ENCODE measurements at places on chromosomes 6 and 20.

GRCh38 chr6:55578537-55579363 lies at the start of gene HMGCLL1:
Gene HMGCLL1 (minus strand): TSS chr6:55579192. CDS start chr6:55579055, 137 bp downstream.
- peak; percentile 81 for DNase-seq

- no peak for DNase-seq
Measured at GRCh38 chr6:31573239-31574105, 1.4 kb downstream of the LTA start.

- DNase-seq: no peak
Measured at GRCh38 chr6:156694679-156695078, 82.5 kb upstream of the ARID1B start.

DNA sequence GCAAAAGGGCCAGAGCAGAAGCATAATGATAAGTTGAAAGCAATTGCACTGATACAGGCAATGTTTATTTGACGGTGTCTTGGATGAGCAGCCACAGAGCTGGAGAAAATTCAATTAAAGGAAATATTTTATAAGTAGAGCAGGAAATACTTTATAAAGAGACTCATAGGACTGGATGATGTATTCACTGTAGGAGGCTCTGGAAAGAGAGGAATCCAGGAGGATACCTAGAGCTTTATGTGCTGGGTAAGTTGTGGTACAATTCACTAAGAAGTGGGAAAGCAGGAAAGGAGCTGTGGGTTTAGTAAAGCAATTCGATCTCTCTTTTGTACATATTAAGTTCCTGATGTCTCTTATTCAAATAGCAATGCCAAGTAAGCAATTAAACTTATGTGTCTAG lies 86.3 kb downstream of the C6orf118 start:
- no peak for DNase-seq

DNA sequence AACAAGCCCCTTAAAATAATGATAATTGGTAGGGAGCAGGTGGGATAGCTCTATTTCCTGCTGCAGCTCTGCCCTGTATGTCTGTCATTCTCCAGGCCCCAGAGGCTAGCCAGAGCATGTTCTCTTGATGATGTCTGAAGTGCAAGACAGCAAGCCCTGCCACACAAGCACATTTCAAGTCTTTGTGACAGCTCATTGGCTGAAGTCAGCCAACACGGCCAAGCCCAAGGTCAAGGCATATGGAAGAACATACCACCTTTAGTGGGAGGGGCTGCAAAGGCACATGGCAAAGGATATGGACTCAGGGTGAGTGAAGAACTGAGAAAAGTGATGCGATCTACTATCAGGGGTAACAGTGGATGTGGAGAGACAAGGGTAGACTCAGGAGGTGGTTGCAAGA lies 116.1 kb downstream of the PRND start:
- DNase-seq: no peak

DNA sequence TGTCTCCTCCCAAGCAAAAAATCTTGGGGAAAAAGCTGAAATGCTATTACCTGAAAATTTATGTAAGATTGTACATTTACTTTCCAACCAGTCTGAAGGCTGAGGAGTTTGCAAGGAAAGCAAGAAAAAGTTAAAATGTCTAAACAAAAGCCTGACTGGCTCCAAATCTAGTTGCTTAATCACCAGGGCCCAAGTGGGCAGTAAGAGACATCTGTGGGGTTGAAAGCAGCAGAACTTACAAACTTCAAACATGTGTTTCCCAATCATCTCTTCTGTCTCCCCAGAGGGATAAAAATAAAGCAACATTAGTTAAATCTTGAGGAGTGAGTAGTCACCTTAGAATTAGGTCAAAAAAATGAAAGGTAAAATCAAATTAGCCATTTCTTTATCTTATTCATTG lies 98.6 kb downstream of the OGFRL1 start:
- DNase-seq: no peak

DNA sequence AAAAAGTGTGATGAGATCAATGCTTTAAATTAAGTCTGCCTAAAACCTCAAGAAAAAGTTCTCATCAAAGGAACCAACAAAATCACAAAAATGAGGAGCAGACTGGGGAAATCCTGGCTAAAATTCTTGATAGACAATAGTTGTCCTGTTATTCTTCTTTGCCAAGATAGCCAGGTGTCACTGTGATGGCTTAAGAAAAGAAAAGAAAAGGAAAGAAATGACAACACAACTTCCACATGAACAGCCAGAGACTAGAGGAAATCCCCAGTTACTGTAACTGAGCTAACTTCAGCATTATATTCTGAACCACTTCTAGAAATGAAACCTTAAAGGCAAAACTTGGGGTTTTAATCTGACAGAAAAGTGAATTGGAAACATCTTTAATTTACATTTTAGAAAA lies 129.6 kb downstream of the CD24 start:
- no peak for DNase-seq

DNA sequence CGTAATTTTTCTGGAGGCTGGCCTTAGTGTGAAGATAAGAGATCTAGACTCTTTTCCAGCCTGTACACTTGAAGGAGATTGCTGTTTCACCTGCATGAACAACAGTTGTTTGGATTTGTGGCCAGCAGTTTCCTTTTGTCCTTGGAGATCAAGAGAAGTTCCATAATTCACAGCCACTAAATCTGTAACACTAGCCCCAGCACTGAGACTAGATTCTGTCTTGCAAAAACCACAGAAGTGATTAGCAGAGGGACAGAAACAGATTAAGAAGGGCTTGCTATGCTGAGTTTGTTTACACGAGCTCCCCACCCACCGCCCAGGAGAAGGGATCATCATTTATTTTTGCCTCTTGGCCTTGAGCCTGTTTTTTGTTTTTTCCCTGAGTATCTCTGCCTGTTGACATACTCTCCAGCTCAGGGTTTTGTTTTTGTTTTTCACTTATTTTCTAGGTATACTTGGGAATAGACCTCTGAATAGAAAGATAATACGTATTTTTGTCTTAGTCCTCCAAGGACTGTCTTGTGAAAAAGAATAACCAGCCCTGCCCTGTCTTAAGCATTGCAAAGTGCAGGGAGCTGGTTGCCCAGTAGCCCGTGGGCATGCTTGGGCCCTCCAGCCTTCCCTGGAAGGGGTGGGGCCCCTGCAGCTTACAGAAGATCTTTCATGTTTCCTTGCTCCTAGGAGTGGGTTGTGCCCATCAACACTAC lies 93.1 kb upstream of the SOX4 start:
- peak; percentile 64 for DNase-seq

DNA sequence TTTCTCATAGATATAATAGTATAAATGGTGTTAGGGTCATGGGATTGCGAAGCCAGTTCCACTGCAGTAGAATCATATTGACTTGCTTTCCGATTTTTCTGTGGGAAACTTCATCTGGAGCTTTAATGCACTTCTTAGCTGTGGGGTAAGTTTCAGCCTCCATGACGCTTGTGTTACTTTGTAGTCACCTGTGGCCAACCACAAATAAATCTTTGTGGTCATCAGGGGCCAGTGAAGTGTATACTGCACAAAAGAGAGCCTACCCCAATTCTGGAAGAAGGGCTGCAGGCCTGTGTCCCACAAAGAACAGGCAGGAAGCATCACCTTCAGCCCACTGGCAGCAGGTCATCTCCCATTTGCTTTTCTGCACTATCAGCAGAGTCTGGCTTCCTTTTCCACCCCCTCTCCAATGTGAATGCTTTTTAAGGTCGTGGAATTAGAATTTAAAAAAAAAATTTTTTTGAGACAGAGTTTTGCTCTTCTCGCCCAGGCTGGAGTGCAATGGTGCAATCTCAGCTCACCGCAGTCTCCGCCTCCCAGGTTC lies 32.0 kb downstream of the MTHFD1L start:
- DNase-seq: no peak

- peak; percentile 12 for DNase-seq
Measured at GRCh38 chr6:128516514-128516898, 3.9 kb downstream of the PTPRK start.

DNA sequence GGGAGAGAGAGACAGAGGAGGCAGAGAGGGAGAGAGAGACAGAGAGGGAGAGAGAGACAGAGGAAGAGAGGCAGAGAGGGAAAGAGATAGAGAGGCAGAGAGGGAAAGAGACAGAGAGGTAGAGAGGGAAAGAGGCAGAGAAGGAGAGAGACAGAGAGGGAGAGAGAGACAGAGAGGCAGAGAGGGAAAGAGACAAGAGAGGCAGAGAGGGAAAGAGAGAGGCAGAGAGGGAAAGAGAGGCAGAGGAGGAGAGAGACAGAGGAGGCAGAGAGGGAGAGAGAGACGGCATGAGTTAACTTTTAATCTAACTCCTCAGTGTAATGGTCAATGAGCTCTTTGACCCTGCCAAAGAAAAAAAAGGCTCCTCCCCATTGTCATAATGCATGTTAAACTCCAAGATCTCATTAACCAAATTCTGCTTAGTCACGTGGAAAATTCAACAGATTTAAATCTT lies 7.1 kb downstream of the ELOVL2 start:
- no peak for DNase-seq

GRCh38 chr20:54479138-54479906 lies 3.9 kb downstream of the DOK5 start:
- DNase-seq: no peak

GRCh38 chr6:33335916-33336315 lies 18.4 kb upstream of the ZBTB22 start:
- DNase-seq: no peak

DNA sequence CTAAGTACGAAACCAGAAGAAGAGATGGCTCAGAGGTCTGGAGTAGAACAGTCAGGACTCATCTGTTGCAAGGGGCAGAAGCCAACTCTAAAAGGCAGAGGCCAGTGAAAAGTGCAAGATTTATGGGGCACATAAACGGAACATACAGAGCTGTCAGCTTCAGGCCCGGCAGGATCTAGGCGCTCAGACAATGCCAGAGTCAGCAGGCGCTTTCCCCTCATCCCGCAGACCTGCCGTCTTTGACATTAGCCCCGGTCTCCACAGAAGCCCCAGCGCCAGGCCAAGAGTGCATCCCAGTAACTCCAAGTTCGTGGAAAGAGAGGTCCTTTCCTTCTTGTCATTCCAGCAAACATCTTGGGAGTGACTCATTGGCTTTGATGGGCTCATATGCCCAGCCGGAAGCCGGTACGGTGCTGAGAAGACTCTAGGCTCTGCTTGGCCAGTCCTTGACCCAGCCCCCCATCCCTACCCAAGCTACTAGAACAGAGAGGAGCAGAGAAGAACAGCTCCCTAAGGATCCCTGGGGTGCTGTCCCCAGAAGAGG lies 260.9 kb downstream of the TAF4 start:
- no peak for DNase-seq

- DNase-seq: no peak
Measured at GRCh38 chr20:24678351-24679106, 209.1 kb downstream of the SYNDIG1 start.

- no peak for DNase-seq
Measured at GRCh38 chr6:116437656-116438055, 23.5 kb upstream of the CALHM6 start.

GRCh38 chr6:158476389-158476788 lies 83.5 kb upstream of the TMEM181 start:
- DNase-seq: peak; percentile 84

GRCh38 chr6:7110092-7110792 lies 2.5 kb downstream of the RREB1 start:
- no peak for DNase-seq

DNA sequence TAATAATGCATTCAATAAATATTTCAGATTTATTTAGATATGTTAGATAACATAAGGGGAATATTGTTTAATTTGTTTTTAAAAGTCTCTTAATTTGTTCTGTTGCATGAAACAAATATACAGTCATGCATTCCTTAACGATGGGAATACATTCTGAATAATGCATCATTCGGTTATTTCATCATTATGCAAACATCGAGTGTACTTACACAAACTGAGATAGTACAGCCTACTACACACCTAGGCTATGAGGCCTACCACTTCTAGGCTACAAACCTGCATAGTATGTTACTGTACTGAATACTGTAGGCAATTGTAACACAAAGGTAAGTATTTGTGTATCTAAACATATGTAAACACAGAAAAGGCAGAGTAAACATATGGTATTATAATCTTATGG lies 118.7 kb downstream of the EPHA7 start:
- no peak for DNase-seq

DNA sequence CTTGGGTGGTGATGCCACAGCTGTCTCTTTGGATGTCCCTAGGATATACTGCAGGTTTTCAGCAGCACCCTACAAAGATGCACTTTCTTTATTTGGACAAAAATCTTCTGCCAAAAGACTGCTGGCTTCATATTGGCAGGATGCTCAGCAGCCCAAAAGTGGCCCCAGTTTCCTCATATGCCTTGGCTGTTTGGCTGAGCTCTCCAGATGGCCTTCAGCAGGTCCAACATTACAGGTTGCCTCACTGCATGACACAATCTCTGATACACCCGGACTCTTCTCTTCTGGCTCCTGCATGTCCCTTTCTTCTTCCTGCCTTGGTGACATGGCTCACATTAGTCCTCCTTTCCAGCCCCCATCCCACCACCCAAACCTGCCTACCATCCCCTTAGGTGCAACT lies 323.7 kb upstream of the CDH4 start:
- DNase-seq: no peak

GRCh38 chr6:11207199-11207968 lies 25.1 kb downstream of the NEDD9 start:
- DNase-seq: no peak

DNA sequence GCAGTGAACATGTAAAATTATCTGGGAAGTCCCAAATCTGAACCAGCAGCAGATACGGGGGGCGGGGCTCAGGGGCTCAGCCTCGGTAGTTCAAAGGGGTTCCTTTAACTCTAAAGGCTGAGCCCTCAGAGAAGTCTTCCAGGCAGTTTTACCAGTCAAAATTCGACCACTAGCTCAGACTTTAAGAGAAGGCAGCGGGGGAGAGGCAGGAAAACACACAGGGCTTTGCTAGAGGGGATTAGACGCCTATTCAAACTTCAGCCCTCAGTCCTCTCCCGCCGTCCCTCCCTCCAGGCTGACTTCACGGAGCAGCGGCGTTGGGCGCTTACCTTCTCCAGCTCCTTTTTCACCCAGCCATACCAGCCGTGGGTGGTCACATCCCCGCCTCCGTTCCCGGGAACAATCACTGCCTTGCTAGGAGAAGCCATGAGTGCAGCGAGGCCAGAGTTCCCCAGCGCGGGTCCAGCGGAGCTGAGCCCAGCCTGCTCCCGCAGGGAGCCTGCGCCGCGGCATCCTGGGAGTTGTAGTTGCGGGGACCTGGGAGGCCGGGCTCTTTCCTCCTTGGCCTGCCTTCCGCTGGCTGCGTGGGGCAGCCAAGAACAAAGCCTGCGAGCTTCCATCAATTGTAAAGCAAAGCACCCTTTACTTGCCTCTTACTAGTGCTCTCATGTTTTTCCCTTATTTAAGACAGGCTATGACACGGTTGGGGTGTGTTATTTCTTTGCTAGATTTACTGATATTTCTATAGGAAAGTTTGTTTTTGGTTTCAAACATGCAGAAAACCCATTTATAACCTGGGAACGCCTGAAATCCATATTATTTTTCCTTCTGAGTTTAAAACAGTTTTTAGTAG lies at the start of gene RBBP9:
Gene RBBP9 (minus strand): TSS at position 486 of the 853 bp plus-strand sequence. CDS start 58 bp downstream, at position 428.
- peak; percentile 79 for DNase-seq

DNA sequence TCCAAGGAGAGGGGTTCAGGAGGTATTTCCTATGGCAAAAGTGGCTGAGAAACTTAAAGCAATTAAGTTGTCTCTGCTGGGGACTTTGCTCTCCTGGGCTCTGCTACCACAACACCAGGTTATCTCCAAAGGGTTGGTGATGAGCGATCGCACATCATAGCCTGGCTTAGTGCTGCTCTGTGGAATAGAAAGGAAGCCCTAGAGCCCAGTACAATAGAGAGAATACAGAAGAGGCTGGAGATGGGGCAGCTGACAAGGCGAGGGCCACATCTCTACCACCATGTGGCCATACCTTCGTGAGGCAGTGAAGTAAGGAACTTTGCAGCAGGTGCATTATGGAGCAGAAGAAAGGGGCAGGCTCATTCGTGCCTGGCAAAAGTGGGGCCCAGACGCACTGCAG lies 8.6 kb upstream of the TMC2 start:
- DNase-seq: no peak

- DNase-seq: no peak
Measured at GRCh38 chr6:112087916-112088315, 525 bp downstream of the FAM229B start.

- no peak for DNase-seq
Measured at GRCh38 chr6:122677406-122677805, 67.2 kb downstream of the PKIB start.

Data from NCI-H2081 (cell line).